Stimulated activated CD8-positive, alpha-beta memory T cell treated with anti-CD3 and anti-CD28 coated beads, Interleukin-15, amount 100 ng/mL, for 48 hours (primary cell): ENCODE measurements at places on chromosomes 6 and 20.

DNA sequence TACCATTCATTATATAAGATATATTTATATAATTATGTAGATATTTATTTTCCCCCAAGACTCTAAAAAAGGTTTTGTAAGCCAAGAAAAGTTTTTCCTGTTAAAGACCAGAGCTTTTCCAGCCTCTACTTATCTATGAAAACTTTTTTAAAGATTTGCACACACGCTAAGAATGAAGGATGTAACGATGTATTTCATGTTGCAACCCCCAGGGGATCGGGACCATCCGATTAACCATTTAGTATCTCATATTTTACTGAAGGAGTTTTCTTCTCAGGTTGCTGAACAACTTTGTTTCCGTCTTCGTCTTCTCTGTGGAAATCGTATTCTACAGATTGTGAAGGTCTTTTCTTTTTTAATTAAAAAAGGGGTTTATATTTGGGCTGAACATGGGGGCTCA is 70.0 kb upstream of the SASH1 start:
- DNase-seq, result no peak

GRCh38 chr6:44960898-44961297 is 367.2 kb upstream of the RUNX2 start:
- no peak for DNase-seq

GRCh38 chr6:136607204-136607931 is 57.1 kb upstream of the MAP7 start:
- no peak for DNase-seq

DNA sequence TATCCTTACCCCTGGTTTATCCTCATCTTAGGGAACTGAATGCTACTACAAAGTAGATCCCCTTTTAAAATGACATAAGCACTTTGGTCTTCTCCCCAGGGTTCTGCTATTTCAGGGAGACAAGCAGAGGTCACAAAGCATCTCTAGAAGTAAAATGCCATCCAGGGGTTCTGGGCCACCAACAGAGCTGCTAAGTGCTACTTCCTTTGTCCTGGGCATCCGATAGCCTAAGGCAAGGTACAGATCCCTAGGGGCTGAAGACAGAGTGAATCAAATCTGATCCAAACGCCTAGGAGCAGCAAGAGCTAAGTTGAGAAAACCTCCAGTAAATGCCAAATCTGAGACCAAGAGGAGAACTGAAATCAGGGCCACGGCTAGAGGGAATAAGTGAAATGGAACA is 161.2 kb downstream of the PTPRT start:
- no peak for DNase-seq
